Thyroid gland (tissue), 4 donors: ENCODE measurements at places on chromosomes 11 and 22. TPM values are rescaled to one million over a fixed set of nuclear protein-coding genes. Genes with fewer than 3 reads are reported as not detected.
A peak's percentile ranks its signal among the peaks of the same experiment; 100 is the strongest.

- no peak overlapping the region for H3K4me3 ChIP-seq
- peak overlapping the region; percentile 94 for H3K27ac ChIP-seq
- no peaks in the 10 kb centered on the region for H3K36me3 ChIP-seq
- peaks cover 41% of the 10 kb centered on the region for H3K4me1 ChIP-seq
- H3K27me3 ChIP-seq: no peaks in the 10 kb centered on the region
Observed at GRCh38 chr11:86740628-86741483, 59.5 kb upstream of the PRSS23 start.

CECR2 gene
- total RNA-seq: 7.7 TPM

- H3K36me3 ChIP-seq: no peaks in the 10 kb centered on the region
- H3K4me1 ChIP-seq: no peaks in the 10 kb centered on the region
- H3K27me3 ChIP-seq: no peaks in the 10 kb centered on the region
- H3K4me3 ChIP-seq: no peak overlapping the region
- H3K27ac ChIP-seq: no peak overlapping the region
Observed at GRCh38 chr11:23151819-23152218, 291.5 kb upstream of the CCDC179 start.

DNA sequence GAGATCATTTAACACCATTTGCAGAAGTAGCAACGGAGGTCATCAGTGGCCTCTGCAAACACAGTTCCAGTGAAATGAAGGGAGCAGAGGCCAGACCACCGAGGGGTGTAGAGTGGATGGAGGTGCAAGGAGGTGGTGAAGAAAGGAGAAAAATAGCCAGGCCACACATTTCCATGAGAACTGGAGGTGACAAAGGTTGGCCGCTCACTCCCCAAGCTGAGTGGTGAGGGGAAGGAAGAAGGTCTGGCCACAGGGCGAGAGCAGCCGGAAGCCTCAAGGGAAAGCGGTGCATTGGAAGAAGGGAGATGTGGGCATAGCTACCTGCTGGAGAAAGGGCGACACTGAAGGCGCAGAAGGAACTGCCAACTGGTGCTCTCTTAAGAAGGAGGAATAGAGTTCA is 20.1 kb upstream of the TMPRSS4 start:
- no peak overlapping the region for H3K27ac ChIP-seq
- no peaks in the 10 kb centered on the region for H3K4me1 ChIP-seq
- no peak for DNase-seq
- H3K27me3 ChIP-seq: no peaks in the 10 kb centered on the region
- no peaks in the 10 kb centered on the region for H3K36me3 ChIP-seq
- no peak overlapping the region for H3K4me3 ChIP-seq

DNA sequence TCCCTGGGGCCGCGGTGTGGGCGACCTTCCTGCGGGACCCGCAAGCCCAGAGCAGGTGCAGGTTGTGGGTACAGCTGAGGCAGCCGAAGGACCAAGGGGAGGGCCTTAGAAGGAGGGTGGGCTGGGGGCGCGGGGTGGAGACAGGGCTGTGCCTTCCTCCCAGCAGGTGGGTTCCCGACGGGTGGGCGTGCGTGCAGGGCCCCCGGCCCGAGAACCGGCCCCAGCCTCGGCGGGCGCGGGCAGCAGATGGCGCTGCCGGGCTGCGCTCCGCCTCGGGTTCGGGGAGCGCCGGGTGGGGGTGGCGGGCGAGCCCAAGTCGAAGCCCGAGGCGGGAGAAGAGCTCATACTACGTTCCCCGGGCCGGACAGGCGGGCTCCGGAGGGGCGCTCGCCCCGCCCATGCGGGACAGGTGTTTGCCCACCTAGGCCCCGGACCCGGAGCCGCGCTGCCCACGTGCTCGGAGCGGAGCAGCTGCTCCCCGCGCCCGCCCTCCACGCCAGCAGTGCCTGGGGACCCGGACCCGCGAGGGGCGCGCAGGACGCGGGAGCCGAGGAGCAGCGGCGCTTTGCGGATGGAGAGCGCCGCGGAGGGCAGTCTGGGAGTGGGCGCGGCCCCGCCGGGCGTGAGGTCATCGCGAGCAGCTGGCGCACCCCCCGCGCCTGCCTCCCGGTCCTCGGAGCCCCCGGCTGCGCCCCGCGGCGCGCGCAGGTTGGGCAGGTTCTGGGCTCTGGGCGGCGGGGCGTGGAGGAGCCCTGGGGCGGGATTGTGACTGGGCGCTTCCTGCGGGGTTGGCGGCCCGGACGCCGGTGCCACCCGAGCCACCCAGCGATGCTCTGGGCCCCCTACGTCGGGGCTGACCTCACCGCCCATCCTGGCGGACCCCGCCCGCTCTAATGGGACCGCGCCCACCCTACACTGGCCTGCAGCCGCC is 25.3 kb downstream of the DUSP8 start:
- H3K4me3 ChIP-seq: peak overlapping the region; percentile 30
- no peaks in the 10 kb centered on the region for H3K27me3 ChIP-seq
- H3K36me3 ChIP-seq: no peaks in the 10 kb centered on the region
- peaks cover 12% of the 10 kb centered on the region for H3K4me1 ChIP-seq
- peak; percentile 67 for DNase-seq

ATP6V1E1 gene
- total RNA-seq: 88.6 TPM
